Stimulated activated CD4-positive, alpha-beta T cell treated with anti-CD3 and anti-CD28 coated beads, Interleukin-1b, Interleukin-23, amount 100 ng/mL, for 24 hours (primary cell): ENCODE measurements at places on chromosomes 1 and 21.

DNA sequence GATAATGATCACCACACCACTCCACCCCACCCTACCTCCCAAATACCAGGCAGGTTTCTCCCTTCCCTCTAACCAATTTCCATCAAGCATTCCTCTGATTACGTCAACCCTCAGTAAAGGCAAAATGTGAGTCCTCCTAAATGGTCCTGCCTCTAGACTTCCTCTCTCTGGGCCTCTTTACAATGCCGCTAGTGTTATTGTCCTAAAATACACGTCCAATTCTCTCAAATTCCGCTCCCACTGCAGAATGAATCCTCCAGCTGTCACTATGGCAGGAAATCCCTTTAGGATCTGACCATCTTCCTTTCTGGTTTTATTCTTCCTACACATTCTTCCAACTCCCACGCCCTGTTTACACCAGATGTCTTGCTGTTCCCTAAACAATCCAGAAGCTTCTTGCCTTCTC, 68.7 kb downstream of the DEGS1 start:
- DNase-seq: no peak

DNA sequence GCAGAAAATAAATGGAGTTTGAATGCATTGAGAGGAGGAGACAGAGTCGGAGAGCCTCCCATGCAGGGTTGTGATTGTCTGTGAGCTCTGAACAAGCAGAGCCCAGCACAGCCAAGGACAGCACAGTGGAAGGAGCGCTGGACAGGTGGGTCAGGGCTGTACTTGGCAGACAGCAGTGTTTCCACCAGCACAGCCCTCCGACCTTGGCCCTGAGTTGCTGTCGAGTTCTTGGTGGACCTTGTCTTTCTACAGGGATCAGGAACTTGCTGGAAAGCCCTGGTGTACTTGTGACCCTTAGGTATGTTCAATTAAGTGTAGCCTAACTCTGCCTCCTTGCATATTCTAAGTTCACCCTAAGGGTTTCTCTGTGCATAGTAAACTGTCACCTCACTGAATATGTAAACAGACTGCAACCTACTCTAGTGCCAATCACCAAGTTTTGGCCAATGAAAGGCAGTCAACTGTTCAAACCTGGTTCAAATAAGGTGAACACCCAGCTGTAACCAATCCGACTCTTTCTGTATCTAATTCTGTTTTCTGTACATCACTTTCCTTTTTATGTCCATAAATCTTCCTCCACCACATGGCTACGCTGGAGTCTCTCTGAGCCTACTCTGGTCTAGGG, 86.6 kb upstream of the SLC25A33 start:
- no peak for DNase-seq

GRCh38 chr1:212152869-212153268, 117.3 kb downstream of the DTL start:
- DNase-seq: no peak

DNA sequence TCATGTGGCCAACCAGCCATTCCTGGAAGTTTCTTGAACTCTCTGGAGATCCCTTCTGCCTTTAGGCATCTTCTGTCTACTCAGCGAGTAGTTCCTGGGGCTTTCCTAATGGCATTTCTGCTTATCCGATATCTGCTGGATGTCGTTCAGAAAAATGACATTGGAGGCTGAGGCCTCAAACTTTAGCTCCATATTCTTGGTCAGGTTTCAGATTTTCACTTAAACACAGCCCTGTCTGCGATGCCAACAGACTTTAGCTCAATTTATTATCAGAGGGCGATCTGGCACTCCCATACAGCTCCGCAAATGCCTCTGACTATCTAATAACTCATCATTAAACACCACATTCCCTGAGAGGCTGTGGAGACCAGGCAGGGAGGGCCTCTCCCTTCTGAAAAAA, 46.3 kb upstream of the ETS2 start:
- DNase-seq: no peak

DNA sequence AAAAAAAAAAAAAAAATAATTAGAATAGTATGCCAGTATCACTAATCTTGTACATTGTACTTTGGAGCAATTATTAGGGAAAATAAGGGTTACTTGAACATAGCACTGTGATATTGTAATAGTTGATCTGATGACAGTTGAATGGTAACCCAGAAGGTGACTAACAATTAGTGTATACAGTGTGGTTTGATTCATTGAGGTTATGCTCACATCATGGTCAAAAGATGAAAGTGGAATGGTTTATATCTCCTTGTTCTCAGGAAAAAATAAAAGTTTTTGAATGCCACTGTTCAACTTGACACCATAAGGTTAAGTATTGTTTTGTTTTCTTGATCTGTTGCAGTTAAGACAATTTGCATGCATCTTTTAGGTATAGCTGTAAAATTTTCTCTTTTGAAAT, 87.0 kb downstream of the GPR52 start:
- DNase-seq: no peak

- no peak for DNase-seq
Measured at GRCh38 chr1:230587061-230587460, 55.2 kb upstream of the COG2 start.

GRCh38 chr21:39681257-39681656, 63.7 kb upstream of the IGSF5 start:
- no peak for DNase-seq

- DNase-seq: no peak
Measured at GRCh38 chr1:201736707-201737320, 92.1 kb upstream of the IPO9 start.

- no peak for DNase-seq
Measured at GRCh38 chr1:7786795-7787194, 2.7 kb downstream of the PER3 start.

- DNase-seq: no peak
Measured at GRCh38 chr1:93715529-93716126, 34.0 kb upstream of the BCAR3 start.

DNA sequence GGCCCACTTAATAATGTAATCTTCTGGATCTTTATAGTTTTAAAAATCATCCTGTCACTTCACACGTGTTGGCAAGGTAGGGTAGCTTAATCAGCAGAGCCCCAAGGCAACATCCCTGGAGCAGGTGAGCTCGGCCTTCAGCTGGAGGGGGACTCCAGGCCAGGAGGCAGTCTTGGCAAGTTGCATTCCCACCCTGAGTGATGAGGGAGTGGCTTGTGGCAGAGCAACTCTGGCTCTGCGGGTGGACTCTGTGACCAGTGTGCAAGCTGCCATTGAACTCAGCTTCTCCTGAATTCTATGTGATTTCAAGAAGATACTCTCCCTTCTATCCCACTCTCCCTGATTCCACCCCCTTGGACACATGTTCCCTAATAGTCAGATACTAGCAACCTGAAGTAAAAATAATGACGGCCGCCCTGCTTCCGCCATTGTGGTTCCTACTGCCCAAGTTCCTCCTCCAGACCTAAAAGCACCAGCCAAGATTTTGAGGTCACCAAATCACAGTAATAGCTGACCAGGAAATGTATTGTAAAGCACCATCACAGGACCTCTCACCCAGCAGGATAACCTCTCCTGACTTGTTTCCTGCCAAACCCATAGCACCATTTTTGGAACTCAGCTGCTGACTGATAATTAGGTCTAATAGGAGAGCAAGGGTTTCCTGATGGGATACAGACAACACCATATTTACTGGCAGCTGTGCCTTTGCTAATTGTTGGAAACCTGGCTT, 11.5 kb upstream of the LYST start:
- DNase-seq: no peak

DNA sequence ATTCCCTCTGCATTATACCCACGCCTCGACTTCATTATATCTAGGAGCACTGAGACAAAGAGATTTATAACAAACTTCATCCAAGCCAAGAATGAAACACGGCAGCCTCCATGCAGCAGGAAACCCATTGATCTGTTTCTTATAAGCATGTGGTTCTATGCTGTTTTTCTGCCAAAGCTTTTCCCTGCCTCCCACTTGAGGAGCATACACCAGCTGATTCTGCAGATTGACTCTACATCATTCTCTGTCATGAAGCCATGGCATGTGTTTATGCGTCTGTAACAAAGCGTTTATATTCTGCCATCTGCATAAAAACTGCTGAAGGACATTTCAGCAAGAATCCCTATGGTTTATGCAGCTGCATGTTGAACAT, 102.0 kb downstream of the CYYR1 start:
- DNase-seq: no peak
